Ovary (tissue), 10 donors: ENCODE measurements at places on chromosomes 1 and 21. TPM values are rescaled to one million over a fixed set of nuclear protein-coding genes. Genes with fewer than 3 reads are reported as not detected.

Gene NCMAP
- total RNA-seq: 0.10 TPM

Gene E2F2
- 0.47 TPM for total RNA-seq

Gene HOOK1
- 2.9 TPM for total RNA-seq

Gene SV2A
- 5.6 TPM for total RNA-seq

Gene ADORA1
- total RNA-seq: 0.60 TPM

Gene RAB3B
- 4.0 TPM for total RNA-seq

Gene SLC2A5
- total RNA-seq: 5.3 TPM

DNA sequence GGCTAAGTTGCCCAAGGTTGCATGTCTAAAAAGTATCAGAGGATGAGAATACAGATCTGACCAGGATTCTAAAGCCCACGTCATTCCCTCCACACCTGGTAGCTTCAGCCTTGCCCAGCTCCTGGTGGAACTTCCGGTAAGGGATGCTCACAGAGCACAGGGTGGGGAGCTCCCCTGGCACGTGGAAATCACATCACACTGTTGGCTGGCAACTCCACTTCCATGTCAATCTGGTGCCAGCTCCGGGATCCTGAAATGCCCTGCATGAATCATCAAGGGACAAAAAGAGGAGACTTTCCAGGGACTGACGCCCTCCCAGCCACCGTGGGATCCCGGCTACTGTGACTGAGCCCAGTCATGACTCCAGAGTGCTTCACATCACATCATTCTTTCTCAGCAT lies 12.4 kb upstream of the BCAR3 start:
- no peaks in the 10 kb centered on the region for H3K4me1 ChIP-seq
- no peaks in the 10 kb centered on the region for H3K36me3 ChIP-seq
- H3K4me3 ChIP-seq: no peak overlapping the region
- H3K27ac ChIP-seq: no peak overlapping the region
- DNase-seq: no peak
- H3K27me3 ChIP-seq: no peaks in the 10 kb centered on the region

GRCh38 chr1:92447033-92447681 lies 39.6 kb downstream of the GFI1 start:
- no peaks in the 10 kb centered on the region for H3K27me3 ChIP-seq
- no peak overlapping the region for H3K27ac ChIP-seq
- DNase-seq: no peak
- H3K4me3 ChIP-seq: no peak overlapping the region
- H3K36me3 ChIP-seq: no peaks in the 10 kb centered on the region
- no peaks in the 10 kb centered on the region for H3K4me1 ChIP-seq

DNA sequence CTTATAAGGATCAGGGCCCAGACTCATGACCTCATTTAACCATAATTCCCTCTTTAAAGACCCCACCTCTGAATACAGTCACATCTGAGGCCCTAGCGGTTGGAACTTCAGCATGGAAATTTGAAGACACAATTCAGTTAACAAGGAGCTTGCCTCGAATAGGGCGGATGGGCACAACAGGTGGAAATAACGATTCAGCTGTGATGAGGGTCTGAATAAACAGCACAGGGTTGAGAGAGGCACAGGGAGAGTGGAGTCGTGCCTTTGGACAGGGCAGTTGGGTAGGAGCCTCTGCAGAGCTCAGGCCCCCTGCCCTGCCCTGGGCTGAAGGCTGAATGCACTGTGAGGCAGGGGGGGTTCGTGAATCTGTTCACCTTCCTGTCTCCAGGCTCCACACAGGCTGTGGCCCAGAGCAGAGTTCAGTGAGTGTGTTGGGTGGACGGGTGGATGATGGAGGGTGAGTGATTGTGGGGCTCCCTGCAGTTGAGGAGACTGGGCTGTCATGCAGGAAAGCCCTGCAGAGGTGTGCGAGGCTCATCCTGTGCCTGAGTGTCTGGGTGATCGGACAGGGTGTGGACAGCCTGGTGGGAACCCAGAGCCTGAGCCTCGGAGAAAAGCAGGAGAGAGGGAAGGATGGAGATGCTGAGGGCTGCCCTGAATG lies 243.1 kb downstream of the FOXD2 start:
- no peaks in the 10 kb centered on the region for H3K4me1 ChIP-seq
- H3K36me3 ChIP-seq: no peaks in the 10 kb centered on the region
- H3K27ac ChIP-seq: no peak overlapping the region
- DNase-seq: no peak

DNA sequence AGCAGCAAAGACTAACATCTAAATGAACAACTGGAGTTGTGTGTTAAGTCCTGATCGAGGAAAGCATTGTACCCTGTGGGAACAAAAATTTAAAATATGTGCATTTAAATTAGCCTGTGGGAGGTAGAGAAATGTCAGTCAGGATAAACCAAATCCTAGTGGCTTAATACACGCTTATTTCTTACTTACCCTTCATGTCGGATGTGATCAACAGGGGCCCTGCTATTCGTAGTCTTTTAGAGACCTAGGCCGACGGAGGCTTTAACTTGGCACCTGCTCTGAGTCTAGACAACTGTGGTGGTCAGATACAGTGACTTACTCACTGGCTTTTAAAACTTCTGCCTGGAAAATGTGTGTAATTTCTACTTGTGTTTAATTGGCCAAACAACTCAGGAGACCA lies 10.2 kb downstream of the GSTM3 start:
- H3K4me3 ChIP-seq: no peak overlapping the region
- no peak overlapping the region for H3K27ac ChIP-seq
- H3K36me3 ChIP-seq: no peaks in the 10 kb centered on the region
- no peak for DNase-seq
- H3K27me3 ChIP-seq: no peaks in the 10 kb centered on the region

- no peak for DNase-seq
- H3K4me3 ChIP-seq: no peak overlapping the region
- no peaks in the 10 kb centered on the region for H3K27me3 ChIP-seq
- H3K4me1 ChIP-seq: peaks cover 2% of the 10 kb centered on the region
Measured at GRCh38 chr1:151849126-151849525, 4.4 kb downstream of the THEM5 start.

DNA sequence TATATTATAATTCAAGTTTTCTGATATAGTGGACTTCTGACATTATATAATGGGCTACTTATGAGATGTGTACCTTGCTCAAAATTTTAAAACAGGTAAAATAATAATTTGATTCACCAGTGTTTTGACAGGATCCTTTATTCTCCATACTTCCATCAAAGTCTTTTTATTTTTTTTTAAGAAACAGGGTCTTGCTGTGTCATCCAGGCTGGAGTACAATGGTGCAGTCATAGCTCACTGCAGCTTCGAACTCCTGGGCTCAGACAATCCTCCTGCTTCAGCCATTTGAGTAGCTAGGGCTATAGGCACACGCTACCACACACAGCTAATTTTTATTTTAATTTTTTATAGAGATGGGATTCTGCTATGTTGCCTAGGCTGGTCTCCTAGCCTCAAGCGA lies 129.4 kb downstream of the NRDC start:
- DNase-seq: no peak
- no peak overlapping the region for H3K4me3 ChIP-seq
- no peak overlapping the region for H3K27ac ChIP-seq
- no peaks in the 10 kb centered on the region for H3K27me3 ChIP-seq
- no peaks in the 10 kb centered on the region for H3K36me3 ChIP-seq
- H3K4me1 ChIP-seq: no peaks in the 10 kb centered on the region

DNA sequence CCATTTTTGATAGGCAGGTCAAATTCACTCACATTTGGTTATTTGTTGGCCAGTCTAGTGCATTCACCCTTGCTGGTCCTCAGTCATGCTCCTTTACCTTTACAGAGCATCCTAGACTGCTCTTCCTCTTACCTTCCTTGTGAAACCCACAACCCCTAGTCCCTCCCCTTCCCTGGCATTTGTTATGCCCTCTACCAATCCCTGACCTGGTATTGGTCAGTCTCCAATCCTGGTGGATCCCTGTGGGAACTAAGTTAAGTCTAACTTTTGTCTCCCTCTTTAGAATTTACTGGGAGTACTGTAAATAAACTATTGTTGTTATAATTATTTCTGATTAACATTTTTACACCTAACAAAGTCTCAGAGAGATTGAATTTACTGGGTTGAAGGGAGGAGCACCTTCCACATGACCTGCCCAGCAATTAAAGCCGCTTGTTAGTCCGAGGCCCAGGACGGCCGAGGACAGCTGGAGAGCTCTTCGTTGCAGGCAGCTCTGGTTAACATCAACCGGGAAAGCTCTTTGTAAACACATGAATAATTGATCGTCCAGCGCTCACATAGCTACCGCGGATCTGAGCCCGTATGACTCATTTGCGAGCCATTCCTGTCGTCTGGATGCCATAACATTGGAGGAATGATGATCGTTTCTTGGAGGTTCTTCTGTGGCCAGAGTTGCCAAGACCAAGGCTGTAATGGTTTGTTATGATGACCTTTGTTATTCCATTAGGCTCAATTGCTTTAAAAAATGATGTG lies 31.9 kb downstream of the MTARC1 start:
- H3K36me3 ChIP-seq: no peaks in the 10 kb centered on the region
- no peaks in the 10 kb centered on the region for H3K27me3 ChIP-seq
- no peak overlapping the region for H3K4me3 ChIP-seq
- peaks cover 6% of the 10 kb centered on the region for H3K4me1 ChIP-seq

- H3K36me3 ChIP-seq: no peaks in the 10 kb centered on the region
- peak overlapping the region; percentile 92 for H3K27ac ChIP-seq
- peaks cover 64% of the 10 kb centered on the region for H3K4me1 ChIP-seq
- no peaks in the 10 kb centered on the region for H3K27me3 ChIP-seq
Measured at GRCh38 chr1:21338573-21339355, 48.5 kb upstream of the ECE1 start.

DNA sequence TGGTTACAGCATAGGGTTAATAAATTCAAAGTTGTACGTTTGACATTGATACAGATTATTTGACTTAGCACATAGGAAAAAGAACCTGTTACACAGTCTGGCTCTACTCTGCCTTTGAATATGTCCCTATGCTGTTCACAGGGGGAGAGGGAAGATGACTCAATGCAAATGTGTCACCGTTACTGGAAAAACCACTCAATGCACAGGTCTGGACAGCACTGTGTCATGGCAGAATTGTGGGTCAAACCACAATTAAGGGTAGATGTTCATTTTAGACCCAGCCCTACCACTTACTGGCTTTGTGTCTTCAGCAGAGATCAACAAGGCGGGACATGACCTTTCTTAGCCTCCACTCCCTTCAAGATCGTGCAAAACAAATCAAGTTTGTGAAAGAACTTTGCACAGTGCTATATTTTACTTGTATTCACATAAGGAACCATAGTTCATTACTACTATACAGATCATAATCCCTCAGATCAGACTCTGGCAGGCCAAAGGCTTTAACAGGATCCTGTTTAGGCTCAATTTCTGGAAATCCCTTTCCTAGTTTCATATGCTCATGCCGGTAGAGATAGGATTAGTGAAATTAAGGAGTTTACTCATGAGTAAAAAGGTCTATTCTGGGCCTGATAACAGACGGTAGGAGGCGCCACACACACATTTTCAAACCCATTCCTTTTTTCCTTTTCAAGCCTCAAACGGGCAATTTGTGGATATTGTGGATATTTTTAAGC lies 22.1 kb downstream of the EIF2D start:
- H3K27me3 ChIP-seq: no peaks in the 10 kb centered on the region
- peaks cover 6% of the 10 kb centered on the region for H3K4me1 ChIP-seq
- peak overlapping the region; percentile 25 for H3K27ac ChIP-seq
- DNase-seq: no peak
- no peak overlapping the region for H3K4me3 ChIP-seq

DNA sequence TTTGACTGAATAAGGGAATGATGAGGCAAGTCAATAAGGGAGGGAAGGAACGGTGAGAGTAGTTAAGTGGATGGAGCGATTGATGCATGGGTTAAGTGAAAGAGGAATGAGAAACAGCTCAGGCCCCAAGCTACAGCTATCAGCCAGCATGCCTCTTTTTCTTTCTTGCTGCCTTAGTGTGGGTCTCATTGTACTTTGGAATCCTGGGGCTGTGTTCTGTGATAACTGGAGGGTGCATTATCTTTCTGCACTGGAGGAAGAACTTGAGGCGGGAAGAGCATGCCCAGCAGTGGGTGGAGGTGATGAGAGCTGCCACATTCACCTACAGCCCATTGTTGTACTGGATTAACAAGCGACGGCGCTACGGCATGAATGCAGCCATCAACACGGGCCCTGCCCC lies 1.0 kb downstream of the TEX38 start:
- no peaks in the 10 kb centered on the region for H3K27me3 ChIP-seq
- H3K27ac ChIP-seq: no peak overlapping the region
- H3K4me1 ChIP-seq: no peaks in the 10 kb centered on the region
- DNase-seq: no peak
- no peak overlapping the region for H3K4me3 ChIP-seq

DNA sequence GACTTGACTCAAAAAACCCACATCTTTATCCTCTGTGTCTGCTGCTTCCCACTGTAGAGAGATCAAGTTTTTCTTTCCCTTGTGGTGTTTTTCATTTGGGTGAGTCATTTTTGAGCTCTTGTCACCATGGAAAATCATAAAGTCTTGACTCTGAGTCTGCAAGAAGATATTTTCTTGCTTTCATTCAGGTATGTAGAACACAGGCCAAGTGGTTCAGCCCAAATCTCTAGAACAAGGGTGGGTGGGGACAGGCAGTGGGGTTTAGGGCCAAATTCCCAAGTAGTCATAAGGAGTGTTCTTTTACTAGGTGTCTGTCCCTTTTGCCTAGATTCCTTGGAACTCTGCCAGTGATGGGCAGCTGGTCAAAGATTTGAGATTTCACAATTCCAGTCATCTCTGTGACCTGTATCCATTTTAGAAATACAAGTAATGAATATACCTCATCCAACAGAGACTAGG lies 21.5 kb upstream of the ARHGAP29 start:
- H3K4me3 ChIP-seq: no peak overlapping the region
- H3K27me3 ChIP-seq: no peaks in the 10 kb centered on the region
- no peaks in the 10 kb centered on the region for H3K4me1 ChIP-seq
- no peak overlapping the region for H3K27ac ChIP-seq
- no peaks in the 10 kb centered on the region for H3K36me3 ChIP-seq

DNA sequence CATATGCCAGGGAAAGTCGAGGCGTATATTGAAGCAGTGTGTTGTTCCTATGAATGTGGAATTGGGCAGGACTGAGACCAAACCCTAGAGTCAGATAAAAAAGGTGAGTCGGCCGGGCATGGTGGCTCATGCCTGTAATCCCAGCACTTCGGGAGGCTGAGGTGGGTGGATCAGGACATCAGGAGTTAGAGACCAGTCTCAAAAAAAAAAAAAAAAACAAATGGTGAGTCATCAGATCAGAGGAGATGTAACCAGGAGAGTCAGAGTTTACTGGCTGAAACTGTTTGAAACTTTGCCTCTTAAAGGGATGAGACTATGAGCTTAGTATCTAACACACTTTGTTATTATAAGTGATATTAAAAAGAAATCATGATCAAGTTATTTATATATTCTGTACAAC lies 26.4 kb upstream of the SYCP1 start:
- no peak overlapping the region for H3K27ac ChIP-seq
- H3K36me3 ChIP-seq: no peaks in the 10 kb centered on the region
- no peak for DNase-seq
- no peak overlapping the region for H3K4me3 ChIP-seq
